ENCODE measurements at places on chromosomes 2 and 18.

DNA sequence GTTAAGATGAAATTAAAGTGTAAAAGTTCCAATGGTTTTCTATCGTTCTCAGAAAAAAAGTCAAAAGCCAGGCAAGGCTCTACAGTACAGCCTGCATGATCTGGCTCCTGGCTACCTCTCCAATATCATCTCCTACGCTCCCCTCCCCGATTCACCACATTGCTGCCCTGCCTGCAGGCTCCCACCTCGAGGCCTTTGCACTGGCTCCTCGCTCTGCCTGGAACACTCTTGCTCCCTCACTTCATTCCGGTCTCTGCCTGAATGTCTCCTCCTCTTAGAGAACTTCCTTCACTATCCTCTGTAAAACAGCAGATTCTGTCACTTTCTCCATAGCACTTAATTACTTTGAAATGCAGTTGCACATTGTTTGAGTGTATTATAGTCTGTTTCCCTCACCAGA lies 72.5 kb downstream of the KLF7 start:
- DNase-seq = no peak

DNA sequence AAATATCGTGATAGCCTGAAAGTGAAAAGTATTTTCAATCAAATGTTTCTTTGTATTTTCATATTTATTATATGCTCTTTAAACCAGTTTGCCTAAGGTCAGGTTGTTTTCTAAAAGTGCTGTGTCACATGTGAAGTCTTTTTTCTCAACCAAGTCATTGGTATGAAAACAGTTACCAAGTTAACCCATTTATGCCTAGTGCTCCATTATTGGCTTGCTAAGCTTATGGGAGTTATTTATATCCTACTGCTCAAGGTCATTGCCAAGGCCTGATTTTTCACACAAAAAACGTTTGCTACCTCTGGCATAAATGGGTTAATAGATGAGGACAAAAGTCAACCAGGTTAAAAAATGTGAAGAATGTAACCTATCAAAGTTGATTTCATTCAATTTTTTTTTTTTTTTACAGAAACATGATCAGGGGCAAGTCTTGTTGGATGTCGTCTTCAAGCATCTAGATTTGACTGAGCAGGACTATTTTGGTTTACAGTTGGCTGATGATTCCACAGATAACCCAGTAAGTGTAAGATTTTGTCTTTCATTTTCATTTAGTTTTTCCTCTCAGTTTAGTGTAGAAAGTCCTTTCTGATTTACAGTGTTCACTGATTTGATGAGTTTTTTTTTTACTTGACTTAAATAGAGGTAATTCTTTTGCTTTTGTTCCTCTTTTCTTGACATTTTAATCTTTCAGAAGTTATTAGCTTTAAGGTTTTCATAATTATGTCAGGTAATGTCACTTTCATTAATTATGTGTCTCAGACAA lies 102.6 kb downstream of the PTPN4 start:
- DNase-seq = no peak

DNA sequence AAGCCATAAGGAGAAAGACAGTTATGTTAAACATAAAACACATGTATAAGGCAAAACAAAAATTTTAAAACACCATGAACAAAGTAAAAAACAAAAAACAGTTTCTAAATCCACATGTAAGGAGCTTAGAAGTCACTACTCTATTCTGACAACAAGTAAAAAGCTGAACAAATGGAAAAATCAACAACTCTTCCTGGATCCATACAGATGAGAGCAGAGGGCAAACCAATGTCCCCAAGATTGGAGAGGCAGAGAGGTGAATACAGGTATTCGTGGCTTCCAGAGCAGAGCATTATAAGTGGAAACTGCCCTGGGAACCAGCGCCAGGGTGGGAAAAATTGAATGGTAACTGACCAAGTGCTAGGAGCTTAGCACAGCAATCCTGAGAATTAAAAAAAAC lies 93.5 kb downstream of the SPIRE1 start:
- no peak for DNase-seq

DNA sequence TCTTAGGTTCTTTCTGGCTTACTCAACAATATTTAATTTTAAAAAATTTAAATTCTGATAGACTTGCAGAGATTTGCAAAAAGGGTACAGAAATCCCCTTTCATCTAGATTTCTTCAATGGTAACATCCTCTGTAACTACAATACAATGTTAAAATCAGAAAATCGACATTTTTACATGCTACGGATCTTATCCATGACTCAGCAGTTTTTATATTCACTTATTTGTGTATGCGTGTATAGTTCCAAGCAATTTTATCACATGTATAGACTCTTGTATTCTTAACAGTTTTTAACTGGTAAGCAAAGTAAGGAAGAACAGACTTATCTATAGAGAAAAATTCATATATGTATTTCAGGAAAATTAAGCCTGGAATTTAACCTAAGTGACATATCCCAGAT lies 256.1 kb upstream of the MEX3C start:
- no peak for DNase-seq

- peak; percentile 52 for DNase-seq
These were observed 22.8 kb downstream of the ZSCAN30 start for GRCh38 chr18:35267161-35267651.

GRCh38 chr2:117409443-117409842 lies 405.0 kb upstream of the DDX18 start:
- no peak for DNase-seq

DNA sequence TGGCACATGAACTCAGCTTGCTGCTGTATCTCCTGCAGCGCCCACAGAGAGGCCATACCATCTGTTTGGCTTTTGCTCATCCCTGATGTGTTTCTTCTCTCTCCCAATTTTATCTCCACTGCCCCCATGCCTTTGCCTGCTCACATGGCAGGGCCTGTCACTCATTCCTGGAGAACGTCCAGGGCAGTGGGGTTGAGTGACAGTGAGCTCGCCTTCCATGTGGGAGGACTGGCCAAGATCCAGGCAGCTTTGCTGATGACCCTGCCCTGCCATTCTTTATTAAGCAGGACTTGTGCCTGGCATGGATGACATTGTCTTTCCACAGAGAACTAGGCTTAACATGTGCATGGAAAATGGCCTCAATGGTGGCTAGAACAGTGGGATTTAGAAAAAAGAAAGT lies 230.5 kb upstream of the THSD7B start:
- no peak for DNase-seq

GRCh38 chr2:105934467-105934866 lies 189.8 kb downstream of the NCK2 start:
- DNase-seq = no peak

GRCh38 chr2:60581433-60582282 lies 28.2 kb upstream of the BCL11A start:
- DNase-seq = peak; percentile 38

- DNase-seq = no peak
These were observed 50.3 kb downstream of the SETBP1 start for GRCh38 chr18:44730803-44731529.

DNA sequence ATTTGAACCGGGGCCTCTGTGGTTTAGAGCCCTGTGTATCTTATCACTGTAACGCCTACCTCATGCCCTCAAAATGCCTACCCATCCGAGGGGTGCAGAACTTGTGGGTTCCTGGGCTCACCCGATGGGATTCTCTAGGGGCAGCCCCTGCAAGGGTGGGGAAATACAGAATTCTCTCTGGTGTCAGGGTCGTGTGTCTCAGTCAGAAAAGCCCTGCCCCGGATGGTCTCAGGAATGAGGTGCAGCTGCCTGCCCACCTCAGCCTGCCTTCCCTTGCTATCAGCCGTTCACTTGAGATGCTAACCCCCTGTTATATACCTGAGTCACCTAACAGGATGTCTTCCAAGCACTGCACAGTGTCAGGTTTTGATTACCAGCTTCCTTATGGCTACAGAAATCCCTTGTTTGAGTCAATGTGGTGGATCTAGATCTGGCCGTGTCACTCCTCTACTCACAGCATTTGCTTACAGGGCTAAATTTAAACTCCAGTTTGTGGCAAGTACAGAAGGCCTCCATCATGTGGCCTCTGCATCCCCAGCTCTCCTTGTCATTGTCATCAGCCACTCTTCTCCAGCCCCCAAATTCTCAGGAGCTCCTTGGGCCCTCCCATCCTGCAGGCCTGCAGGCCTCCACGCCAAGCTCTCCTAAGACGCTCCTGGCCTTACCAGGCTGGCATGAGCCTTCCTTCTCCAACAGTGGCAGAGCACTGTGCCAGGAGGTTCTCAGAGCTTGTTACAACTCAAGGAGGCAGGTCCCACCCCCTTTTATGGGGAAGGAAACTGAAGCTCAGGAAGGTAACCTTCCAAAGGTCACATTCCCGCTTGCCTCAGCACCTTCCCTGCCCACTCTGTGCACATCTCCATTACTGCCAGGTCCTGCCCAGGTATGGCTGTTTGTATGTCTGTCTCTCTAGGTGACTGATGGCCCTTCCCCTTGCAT lies 14.3 kb upstream of the MAP3K2 start:
- no peak for DNase-seq

GRCh38 chr2:8658064-8658862 lies 23.6 kb upstream of the ID2 start:
- no peak for DNase-seq

DNA sequence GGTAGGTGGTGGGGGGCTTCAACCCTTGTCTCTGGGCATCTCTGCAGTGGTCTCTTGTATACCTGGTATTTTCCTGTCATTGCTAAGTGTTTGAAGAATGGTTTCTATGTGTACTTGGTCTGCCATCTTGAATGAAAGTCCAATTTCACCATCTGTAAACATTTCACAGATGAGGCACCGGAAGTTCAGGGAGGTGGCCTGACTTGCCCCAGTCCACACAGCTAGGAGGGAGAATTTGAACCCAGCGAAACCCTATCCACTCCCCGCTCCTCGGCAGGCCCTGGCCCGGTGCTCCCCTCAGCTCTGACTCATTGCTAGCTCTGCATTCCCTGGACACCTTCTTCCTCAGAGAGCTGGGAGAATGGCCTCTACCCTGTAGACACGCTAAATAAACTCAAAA lies 30.5 kb downstream of the ZAP70 start:
- DNase-seq = no peak

- no peak for DNase-seq
These were observed 117.4 kb downstream of the STPG4 start for GRCh38 chr2:47037678-47038077.

GRCh38 chr18:44811572-44812125 lies 131.0 kb downstream of the SETBP1 start:
- DNase-seq = no peak

DNA sequence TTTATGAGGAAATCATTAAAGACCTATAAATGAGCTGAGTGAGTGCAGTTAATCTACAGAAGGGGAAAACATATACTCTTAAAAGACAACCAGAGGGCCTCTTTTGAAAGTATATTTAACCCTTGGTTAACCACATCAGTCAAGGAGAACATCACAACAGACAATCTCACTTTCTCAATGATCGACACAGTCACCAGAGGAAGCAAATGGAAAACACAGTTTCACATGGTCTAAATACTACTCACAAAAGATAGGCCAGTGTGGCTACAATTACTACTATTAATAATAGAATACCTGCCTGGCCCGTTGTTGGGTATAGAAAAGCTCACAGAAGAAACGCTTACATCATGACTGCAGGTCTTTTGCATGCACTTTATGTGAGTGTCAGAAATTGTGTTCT lies 426.2 kb downstream of the NCKAP5 start:
- no peak for DNase-seq

- no peak for DNase-seq
These were observed 54.4 kb downstream of the VAPA start for GRCh38 chr18:9968081-9968848.

DNA sequence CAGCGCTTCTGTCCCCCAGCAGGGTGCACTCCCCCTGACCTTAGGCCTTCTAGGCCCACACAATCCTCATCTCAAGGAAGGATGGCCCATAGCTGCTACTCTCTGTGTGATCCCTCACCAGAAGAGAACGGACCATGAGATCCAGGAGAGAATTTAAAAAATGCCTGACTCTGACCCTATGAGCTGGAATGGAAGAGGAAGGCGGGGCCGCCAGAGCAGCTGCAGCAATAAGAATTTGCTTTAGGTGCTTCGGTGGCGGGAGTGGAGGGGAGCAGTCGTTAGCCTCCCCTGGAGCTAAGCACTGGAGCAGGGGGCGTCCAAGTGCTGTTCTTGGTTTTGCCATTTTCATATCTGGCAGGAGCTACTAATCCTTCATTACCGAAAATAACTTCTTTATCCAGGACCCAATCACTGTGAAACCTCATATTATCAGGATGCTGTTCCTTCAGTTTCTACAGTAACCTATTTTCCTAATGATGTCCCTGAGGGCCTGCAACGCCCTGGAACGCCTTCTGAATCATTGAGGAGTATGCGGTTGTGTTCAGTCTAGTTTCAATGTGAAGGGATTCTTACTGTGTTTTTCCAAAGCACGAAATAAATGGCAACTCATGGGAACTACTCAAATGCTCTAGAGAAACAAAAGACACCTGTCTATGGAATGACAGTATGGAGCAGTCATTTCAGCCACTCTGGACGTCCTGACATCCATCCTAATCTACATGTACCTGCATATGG lies 105.1 kb upstream of the SIX2 start:
- no peak for DNase-seq

- DNase-seq = no peak
These were observed 13.6 kb upstream of the RTN4 start for GRCh38 chr2:55063713-55064323.

GRCh38 chr2:23662941-23663920 lies 263.7 kb downstream of the ATAD2B start:
- no peak for DNase-seq

GRCh38 chr2:227450926-227451654 lies 20.9 kb upstream of the AGFG1 start:
- DNase-seq = no peak

DNA sequence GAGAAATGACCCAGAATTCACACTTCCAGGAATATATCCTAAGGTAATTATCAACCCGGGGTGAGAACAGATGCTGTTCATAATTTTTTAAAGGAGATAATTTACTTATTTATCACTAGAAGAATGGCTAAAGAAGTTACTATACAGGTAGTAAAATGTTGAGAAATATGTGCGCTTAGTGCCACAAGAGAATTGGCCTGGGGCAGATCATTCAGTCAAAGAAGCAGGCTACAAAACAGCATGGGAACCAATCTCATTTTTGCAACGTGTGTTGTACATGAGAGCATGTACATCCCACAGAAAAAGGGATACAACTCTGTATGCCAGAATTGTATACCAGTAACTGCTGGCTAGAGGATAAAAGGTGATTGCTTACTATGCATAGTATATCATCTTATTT lies 75.2 kb downstream of the VIT start:
- no peak for DNase-seq

DNA sequence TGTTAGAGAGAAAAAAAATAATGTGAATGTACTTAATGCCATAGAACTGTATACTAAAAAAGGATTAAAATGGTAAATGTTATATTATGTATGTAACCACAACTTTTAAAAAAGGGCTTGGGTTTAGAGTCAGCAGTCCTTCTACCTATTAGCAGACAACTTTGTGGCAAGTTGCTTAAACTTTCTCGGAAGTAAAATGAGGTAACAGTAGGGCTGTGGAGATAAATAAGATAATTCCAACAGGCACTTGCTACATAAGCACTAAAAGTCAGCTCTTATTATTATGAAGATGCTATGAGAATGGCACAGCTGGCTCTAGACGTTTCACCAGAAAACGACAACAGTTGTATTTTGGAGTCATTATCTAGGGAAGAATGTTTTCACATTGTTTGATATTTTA lies 31.3 kb downstream of the AAK1 start:
- no peak for DNase-seq

GRCh38 chr2:127658641-127659407 lies 12.9 kb downstream of the GPR17 start:
- DNase-seq = no peak

- no peak for DNase-seq
These were observed 109.0 kb downstream of the BCL2 start for GRCh38 chr18:63210521-63210920.
